ENCODE measurements at places on chromosomes 6 and 20.
A peak's percentile ranks its signal among the peaks of the same experiment; 100 is the strongest.

DNA sequence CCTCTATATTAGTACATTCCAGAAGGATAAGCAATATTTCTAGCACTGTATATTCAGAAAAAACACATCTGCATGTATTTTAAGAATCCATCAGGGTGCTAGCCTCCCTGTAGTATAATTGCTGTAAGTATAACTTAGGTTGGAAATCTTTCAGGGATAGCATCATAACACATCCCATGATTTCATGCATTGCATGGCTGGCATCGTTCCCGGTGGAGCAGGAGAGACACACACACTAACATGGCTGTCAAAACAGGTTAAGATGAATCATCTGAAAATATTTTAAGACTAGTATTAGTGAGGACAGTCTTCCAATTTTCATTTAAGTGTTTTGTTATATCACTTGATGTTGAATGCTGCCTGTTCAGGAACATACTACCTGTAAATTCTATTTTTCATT, 32.1 kb upstream of the CENPW start:
- H3K27me3 ChIP-seq = no peaks in the 10 kb centered on the region
- no peak overlapping the region for H3K4me3 ChIP-seq
- no peaks in the 10 kb centered on the region for H3K36me3 ChIP-seq
- no peak for DNase-seq
- H3K4me1 ChIP-seq = no peaks in the 10 kb centered on the region
- no peak overlapping the region for H3K27ac ChIP-seq

DNA sequence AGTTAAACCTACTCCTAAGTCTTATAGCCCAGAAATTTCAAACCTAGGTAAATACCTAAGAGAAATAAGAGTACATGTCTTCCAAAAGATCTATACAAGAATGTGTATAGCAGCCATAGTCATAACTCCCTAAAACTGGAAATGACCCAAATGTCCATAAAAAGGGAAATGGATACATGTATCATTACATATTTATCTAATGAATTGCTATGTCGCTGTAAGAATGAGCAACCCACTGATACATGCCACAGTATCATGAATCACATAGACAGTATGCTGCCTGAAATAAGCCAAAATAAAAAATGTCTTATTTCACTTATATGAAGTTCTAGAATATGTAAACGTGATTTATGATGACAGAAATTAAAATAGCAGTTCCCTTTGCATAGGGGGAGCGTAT, 679.5 kb downstream of the MAFB start:
- no peaks in the 10 kb centered on the region for H3K36me3 ChIP-seq
- H3K4me1 ChIP-seq = no peaks in the 10 kb centered on the region
- H3K27ac ChIP-seq = no peak overlapping the region
- DNase-seq = no peak

- no peaks in the 10 kb centered on the region for H3K27me3 ChIP-seq
- H3K4me3 ChIP-seq = no peak overlapping the region
- H3K27ac ChIP-seq = no peak overlapping the region
- H3K36me3 ChIP-seq = no peaks in the 10 kb centered on the region
- no peak for DNase-seq
- no peaks in the 10 kb centered on the region for H3K4me1 ChIP-seq
Observed at GRCh38 chr20:30491016-30491415, 766.4 kb upstream of the DEFB115 start.

DNA sequence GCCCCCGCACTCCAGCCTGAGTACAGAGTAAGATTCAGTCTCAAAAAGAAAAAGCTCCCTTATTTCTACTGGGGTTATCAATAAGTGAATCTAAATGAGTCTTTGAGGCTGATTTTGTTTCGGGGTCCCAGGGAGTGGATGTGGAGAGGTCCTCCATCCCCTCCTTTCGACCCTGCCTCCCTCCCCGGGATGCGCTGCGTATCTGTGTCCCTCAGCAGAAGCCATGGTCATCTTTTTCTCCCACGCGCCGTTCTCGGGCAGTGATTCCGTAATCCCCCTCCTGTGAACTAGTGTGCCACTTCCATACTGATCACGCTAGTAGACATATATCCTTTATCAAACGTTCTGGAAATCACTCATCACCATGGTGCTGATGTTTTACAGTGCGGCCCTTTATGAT, 152.9 kb downstream of the CDH4 start:
- H3K4me3 ChIP-seq = no peak overlapping the region
- DNase-seq = no peak
- H3K27ac ChIP-seq = no peak overlapping the region
- H3K27me3 ChIP-seq = no peaks in the 10 kb centered on the region

GRCh38 chr6:34393191-34393965, 909 bp upstream of the NUDT3 start:
- H3K27ac ChIP-seq = peak overlapping the region; percentile 84
- no peaks in the 10 kb centered on the region for H3K27me3 ChIP-seq
- H3K4me3 ChIP-seq = peak overlapping the region; percentile 92
- H3K36me3 ChIP-seq = no peaks in the 10 kb centered on the region

GRCh38 chr6:71091167-71091566, 134.3 kb upstream of the B3GAT2 start:
- H3K27me3 ChIP-seq = no peaks in the 10 kb centered on the region
- no peaks in the 10 kb centered on the region for H3K36me3 ChIP-seq
- H3K4me1 ChIP-seq = no peaks in the 10 kb centered on the region

DNA sequence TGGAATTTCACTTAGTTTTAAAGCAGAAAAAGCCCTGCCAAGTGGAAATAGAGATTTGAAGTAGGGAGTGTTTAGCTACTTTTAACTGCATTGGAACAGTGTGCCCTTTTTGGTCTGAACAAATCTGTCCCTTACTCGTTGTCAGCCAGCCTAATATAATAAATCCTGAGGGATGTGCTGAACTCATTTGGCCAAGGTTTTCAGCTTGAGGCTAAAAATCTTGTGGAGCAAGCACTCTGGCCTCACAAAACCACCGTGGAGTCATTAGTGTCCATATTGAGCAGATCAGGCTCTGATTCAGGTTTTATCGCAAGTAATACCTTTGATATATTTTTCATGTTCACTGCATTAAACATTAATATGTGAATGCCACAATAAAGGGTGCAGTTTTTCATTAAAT, 383.5 kb downstream of the FRK start:
- H3K4me1 ChIP-seq = no peaks in the 10 kb centered on the region
- no peak for DNase-seq
- no peaks in the 10 kb centered on the region for H3K27me3 ChIP-seq
- H3K27ac ChIP-seq = no peak overlapping the region
- H3K36me3 ChIP-seq = no peaks in the 10 kb centered on the region

DNA sequence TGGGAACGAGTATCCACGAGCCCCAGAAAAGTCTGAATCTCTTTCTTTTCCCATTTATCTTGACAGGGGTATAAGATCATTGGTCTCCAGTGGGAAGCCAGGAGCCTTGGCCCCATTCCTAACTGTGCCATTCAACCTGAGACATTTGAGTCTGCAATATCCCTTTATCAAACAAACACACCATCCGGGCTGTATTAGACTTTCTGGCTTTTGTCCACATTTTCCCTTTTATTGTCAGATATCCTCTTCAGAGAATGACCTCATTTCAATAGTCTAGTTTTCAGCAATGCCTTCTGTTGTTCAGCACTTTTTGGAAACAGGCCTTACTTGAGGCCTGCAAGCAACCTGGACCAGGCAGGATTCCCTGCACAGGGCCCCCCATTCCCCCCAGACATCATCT, 15.7 kb downstream of the BPIFA1 start:
- H3K4me1 ChIP-seq = no peaks in the 10 kb centered on the region
- no peak for DNase-seq
- H3K4me3 ChIP-seq = no peak overlapping the region
- no peaks in the 10 kb centered on the region for H3K36me3 ChIP-seq

DNA sequence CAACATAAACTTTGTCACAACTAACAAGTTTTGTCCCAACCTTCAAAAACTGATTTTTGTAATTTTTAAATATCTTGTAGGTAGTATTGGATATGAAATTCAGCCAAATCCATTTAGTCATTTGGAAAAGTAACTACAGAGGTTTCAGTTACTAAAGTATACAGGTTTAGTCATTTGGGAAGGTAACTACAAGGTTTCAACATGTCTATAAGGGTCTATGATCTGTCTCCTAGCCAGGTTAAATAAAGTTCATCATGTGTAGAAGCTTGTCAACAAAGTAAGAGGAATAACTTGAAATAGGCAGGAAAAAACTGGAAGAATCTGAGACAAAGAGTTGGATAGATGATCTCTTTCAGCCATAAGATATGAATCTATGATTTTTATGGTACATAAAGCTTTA, 229.8 kb downstream of the COL12A1 start:
- no peaks in the 10 kb centered on the region for H3K27me3 ChIP-seq
- no peak overlapping the region for H3K27ac ChIP-seq
- no peaks in the 10 kb centered on the region for H3K4me1 ChIP-seq
- H3K36me3 ChIP-seq = no peaks in the 10 kb centered on the region
- DNase-seq = no peak

GRCh38 chr6:29424575-29424974, 9.8 kb downstream of the OR12D1 start:
- H3K27ac ChIP-seq = no peak overlapping the region
- no peak for DNase-seq
- no peaks in the 10 kb centered on the region for H3K36me3 ChIP-seq
- no peak overlapping the region for H3K4me3 ChIP-seq
- no peaks in the 10 kb centered on the region for H3K4me1 ChIP-seq
